ENCODE measurements at places on chromosomes 3 and 15.

DNA sequence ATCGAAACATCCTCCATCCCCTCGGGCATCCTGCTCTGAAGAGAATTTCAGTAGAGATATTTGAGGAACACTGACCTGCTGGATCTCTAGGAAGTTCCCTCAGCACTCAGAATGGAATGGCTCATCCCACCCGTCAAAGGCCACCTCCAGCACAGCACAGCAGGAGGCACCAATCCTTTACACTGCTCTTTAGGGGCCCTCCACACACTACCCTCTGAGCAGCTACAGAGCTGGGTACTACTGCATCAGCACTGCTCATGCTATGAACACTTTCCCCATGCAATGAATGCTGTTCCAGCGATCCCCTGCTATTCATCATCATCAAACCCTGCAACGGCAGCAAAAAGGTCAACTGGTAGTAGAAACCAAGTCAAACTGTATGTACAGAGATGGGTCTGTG is 40.5 kb downstream of the IGF2BP2 start:
- H3K27ac ChIP-seq, result no peak overlapping the region
- H3K4me3 ChIP-seq, result no peak overlapping the region
- H3K27me3 ChIP-seq, result peaks cover 2% of the 10 kb centered on the region
- no peaks in the 10 kb centered on the region for H3K4me1 ChIP-seq

DNA sequence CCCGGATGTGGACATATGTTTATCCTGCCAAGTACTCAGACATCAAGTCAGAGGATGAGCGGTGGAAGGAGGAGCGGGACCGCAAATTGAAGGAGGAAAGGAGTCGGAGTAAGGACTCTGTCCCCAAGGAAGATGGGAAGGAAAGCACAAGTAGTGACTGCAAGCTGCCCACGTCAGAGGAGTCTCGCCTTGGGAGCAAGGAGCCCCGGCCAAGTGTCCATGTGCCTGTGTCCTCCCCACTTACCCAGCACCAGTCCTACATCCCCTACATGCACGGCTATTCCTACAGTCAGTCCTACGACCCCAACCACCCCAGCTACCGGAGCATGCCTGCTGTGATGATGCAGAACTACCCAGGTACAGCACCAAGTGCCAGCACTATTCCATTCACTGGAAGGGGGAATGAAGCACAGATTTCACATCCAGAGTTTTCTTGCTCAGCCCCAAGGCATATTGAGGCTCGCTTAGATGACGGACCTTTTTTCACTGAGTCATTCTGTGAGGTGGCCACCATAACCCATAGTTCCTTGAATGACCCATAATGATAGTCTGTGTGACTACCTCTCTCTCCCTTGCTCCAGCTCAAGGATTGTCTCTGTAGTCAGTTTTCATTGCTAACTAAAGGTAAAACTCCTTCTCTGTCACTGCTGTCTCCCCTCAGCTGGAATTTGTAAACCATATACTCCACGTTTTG is 97.1 kb downstream of the RBPMS2 start:
- peak overlapping the region; percentile 1 for H3K27ac ChIP-seq
- no peaks in the 10 kb centered on the region for H3K27me3 ChIP-seq
- H3K4me1 ChIP-seq, result no peaks in the 10 kb centered on the region
- no peak overlapping the region for H3K4me3 ChIP-seq

- no peaks in the 10 kb centered on the region for H3K36me3 ChIP-seq
- no peak overlapping the region for H3K27ac ChIP-seq
- no peaks in the 10 kb centered on the region for H3K27me3 ChIP-seq
- no peaks in the 10 kb centered on the region for H3K4me1 ChIP-seq
- no peak for DNase-seq
Observed at GRCh38 chr15:74176262-74177214, 3.0 kb downstream of the ISLR start.

- no peak overlapping the region for H3K27ac ChIP-seq
- no peaks in the 10 kb centered on the region for H3K27me3 ChIP-seq
- H3K36me3 ChIP-seq, result no peaks in the 10 kb centered on the region
- peaks cover 16% of the 10 kb centered on the region for H3K4me1 ChIP-seq
Observed at GRCh38 chr15:31236184-31237042, 90.2 kb upstream of the KLF13 start.

DNA sequence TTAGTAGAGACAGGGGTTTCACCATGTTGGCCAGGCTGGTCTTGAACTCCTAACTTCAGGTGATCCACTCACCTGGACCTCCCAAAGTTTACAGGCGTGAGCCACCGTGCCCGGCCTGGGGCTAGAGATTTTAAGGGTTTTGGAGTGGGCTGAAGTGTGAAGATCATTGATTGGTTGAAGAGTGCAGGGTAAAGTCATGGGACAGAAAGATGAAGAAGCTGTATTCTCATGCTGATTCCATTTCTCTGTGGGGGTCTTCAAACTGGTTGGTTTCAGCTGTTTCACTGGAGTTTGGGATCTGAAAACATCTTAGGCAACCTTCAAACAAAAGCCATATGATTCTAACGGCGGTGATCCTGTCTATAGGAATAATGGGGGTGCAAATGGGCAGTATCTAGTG is 52.1 kb downstream of the GATM start:
- no peaks in the 10 kb centered on the region for H3K4me1 ChIP-seq
- DNase-seq, result no peak
- H3K27ac ChIP-seq, result no peak overlapping the region
- H3K4me3 ChIP-seq, result no peak overlapping the region
- H3K36me3 ChIP-seq, result no peaks in the 10 kb centered on the region

DNA sequence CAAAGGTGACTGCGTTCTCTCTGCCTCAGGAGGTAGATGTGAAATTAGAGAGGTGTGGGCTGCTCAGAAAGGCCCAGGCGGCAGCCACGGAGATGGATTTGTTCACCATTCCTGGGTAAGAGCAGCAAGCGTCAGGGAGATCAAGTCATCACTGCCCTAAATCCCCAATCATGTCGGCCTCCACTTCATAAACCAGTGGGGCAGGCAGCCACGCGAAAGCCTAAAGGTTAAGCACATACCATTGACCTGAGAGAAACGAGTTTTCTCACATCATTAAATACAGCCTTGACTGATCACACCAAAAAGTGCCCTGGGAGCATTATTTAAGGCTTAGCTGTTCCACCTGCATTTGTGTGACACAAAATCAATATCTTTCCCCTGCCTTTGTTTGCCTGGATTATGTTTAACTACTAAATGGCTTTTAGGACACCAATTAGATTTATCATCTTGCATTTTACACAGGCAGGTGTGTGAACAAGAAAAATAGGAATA is 50.7 kb upstream of the FOXB1 start:
- peaks cover 2% of the 10 kb centered on the region for H3K27me3 ChIP-seq
- H3K4me3 ChIP-seq, result no peak overlapping the region
- no peak for DNase-seq
- H3K36me3 ChIP-seq, result no peaks in the 10 kb centered on the region

- no peak for DNase-seq
- no peaks in the 10 kb centered on the region for H3K4me1 ChIP-seq
- H3K27ac ChIP-seq, result no peak overlapping the region
- peaks cover 2% of the 10 kb centered on the region for H3K27me3 ChIP-seq
- no peak overlapping the region for H3K4me3 ChIP-seq
- no peaks in the 10 kb centered on the region for H3K36me3 ChIP-seq
Observed at GRCh38 chr3:28556195-28556594, 207.6 kb upstream of the AZI2 start.

GRCh38 chr3:58164199-58164879 is 46.4 kb downstream of the DNASE1L3 start:
- peaks cover 3% of the 10 kb centered on the region for H3K4me1 ChIP-seq
- H3K36me3 ChIP-seq, result peaks cover 12% of the 10 kb centered on the region
- DNase-seq, result no peak
- H3K4me3 ChIP-seq, result no peak overlapping the region
- peak overlapping the region; percentile 5 for H3K27ac ChIP-seq
- no peaks in the 10 kb centered on the region for H3K27me3 ChIP-seq

- H3K36me3 ChIP-seq, result no peaks in the 10 kb centered on the region
- H3K27me3 ChIP-seq, result no peaks in the 10 kb centered on the region
- no peak for DNase-seq
- H3K4me3 ChIP-seq, result no peak within 1 kb of the TSS
- no peak within 1 kb of the TSS for H3K27ac ChIP-seq
Observed at GRCh38 chr15:66565741-66566144, at the start of gene LCTL. Gene LCTL, minus strand, starts transcription at chr15:66565998. Its CDS starts 633 bp downstream, at chr15:66565365.

DNA sequence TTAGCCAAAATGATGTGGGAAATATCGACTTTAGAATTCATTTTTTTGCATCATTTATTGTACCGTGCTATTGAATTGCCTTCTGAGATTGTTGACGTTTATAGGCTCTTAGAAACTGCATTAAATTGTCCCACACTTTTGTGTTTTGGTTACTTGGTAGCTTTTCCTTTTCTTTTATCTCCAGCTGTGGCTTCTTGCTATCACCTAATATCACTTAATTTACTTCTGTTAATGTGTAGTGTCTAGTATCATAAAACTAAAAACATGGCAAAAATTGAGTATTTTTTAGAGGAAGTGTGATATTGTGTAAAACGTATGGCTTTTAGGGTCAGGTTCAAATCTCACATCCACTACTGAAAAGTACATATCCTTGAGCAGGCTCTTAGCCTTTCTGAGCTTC is 11.2 kb downstream of the TMOD3 start:
- H3K27me3 ChIP-seq, result no peaks in the 10 kb centered on the region
- H3K4me3 ChIP-seq, result no peak overlapping the region
- DNase-seq, result no peak
- no peak overlapping the region for H3K27ac ChIP-seq

DNA sequence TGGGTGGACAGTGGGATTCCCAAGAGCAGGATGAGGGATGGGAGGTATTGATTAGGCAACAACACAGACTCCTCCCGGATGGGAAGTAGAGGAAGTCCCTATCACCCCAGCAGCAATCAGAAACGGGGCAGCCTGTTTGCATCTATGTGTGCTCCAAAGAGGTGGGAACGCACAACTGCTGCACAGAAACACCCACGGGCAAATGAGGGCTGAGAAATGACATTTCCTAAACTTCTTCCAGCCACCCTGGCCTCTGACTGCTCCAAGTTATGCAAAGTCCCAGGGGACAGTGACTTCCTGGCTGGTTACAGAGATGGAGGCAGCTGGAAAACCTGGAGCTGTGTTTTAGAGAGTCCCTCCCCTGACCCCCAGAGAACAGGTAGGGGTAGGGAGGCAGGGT is 42.6 kb downstream of the HCN4 start:
- H3K4me1 ChIP-seq, result no peaks in the 10 kb centered on the region
- H3K4me3 ChIP-seq, result no peak overlapping the region
- H3K27me3 ChIP-seq, result no peaks in the 10 kb centered on the region
- no peak overlapping the region for H3K27ac ChIP-seq
- H3K36me3 ChIP-seq, result no peaks in the 10 kb centered on the region

DNA sequence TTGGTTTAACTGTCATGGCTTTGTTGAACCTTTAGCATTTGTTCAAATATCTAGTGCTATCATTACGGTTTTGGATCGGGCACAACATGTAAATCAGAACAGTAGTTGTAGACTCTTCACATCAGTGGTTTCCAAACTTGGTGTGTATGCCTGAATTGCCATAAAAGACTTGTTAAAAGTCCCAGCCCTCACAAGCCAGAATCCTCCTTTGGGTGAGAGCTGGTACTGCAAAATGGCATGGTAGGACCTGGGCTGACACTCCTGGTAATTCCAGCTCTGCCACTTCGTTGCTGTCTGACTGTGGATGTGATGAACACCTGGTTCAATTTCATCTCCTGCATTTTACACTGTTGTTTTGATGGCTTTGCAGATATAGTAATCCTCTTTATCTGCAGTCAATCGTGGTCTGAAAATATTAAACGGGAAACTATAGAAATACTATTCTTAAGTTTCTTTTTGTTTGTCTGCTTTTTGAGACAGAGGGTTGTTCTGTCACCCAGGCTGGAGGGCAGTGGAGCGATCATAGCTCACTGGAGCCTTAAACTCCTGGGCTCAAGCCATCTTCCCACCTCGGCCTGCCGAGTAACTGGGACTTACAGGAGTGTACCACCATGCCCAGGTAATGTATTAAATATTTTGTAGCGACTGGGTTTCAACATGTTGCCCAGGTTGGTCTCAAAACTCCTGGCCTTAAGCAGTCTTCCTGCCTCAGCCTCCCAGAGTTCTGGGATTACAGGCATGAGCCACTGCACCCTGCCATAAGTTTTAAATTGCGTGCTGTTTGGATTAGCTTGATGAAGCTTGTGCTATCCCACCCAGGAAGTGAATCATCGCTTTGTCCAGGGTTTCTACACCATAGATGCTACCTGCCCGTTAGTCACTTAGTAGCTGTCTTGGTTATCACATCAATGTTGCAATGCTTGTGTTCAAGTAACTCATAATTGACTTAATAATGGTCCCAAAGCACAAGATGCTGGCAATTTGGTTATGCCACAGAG is 61.6 kb downstream of the RAB7A start:
- peak overlapping the region; percentile 78 for H3K4me3 ChIP-seq
- peak; percentile 55 for DNase-seq
- H3K4me1 ChIP-seq, result peaks cover 99% of the 10 kb centered on the region
- H3K27ac ChIP-seq, result peak overlapping the region; percentile 100
- peaks cover 10% of the 10 kb centered on the region for H3K36me3 ChIP-seq

DNA sequence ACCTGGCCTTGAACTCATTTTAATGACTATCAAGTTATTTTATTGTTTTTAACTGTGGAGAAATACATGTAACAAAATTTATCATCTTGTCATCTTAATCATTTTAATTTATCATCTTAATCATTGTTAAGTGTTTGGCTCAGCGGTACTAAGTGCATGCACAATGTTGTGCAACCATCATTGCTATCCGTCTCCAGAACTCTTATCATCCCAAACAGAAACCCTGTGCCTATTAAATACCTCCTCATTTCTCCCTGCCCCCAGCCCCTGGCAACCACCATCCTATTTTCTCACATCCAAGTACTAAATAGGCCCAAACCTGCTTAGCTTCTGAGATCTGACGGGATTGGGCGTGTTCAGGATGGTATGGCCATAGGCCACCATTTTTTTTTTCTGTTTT is 51.5 kb upstream of the UBP1 start:
- no peaks in the 10 kb centered on the region for H3K4me1 ChIP-seq
- no peak for DNase-seq
- no peaks in the 10 kb centered on the region for H3K27me3 ChIP-seq
- H3K36me3 ChIP-seq, result peaks cover 3% of the 10 kb centered on the region
- no peak overlapping the region for H3K27ac ChIP-seq
- H3K4me3 ChIP-seq, result no peak overlapping the region

GRCh38 chr3:23949784-23950183 is 4.7 kb downstream of the NR1D2 start:
- no peak for DNase-seq
- H3K4me3 ChIP-seq, result peak overlapping the region; percentile 71
- H3K27me3 ChIP-seq, result no peaks in the 10 kb centered on the region
- peaks cover 74% of the 10 kb centered on the region for H3K4me1 ChIP-seq
- peaks cover 3% of the 10 kb centered on the region for H3K36me3 ChIP-seq

DNA sequence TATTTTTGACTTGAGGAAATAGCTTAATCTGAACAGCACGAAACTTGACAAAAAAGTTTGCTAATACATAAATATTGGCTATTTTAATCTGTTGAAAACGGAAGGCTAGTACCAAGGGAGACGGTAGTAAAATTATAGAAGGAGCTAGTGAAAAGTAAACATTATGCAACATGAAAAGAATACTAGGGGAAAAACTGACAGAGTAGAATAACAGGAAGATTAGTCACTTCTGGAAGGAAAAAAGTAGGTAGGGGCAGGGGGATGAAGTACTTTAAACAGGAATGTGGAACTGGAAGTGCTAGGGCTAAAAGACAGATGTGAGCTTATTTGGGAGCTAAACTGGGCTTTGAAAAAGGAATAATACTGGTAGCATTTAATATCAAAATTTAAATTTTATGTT is 60.1 kb downstream of the MBNL1 start:
- H3K36me3 ChIP-seq, result peaks cover 42% of the 10 kb centered on the region
- H3K27ac ChIP-seq, result peak overlapping the region; percentile 67
- no peaks in the 10 kb centered on the region for H3K27me3 ChIP-seq
- no peak for DNase-seq

All from activated naive CD8-positive, alpha-beta T cell treated with anti-CD3 and anti-CD28 coated beads, Interleukin-2, amount 50 U/mL, for 24 hours (primary cell).